Brain (organoid and tissue), 16 donors: ENCODE measurements at places on chromosomes 5 and 9.

GRCh38 chr5:132526290-132526973, 16.9 kb downstream of the IL5 start:
- DNase-seq = no peak

DNA sequence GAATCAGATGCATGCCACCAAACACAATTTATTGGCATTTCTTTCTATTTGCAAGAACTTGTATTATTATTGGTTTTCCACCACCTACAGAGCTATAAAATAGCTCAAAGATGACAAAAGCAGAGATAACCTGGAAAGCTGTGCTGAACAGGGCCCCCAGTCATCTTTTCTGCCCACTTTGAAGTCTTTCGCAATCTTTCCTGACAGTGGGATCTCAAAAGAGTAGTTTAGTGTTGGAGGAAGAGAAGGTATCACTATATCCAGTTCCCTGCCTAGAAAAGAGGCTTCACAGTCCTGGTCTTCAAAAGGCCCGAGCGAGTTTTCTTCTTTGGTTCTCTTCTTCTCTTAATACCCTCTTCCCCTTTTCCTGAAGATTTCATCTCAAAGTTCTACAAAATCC, 231.0 kb downstream of the RAB3C start:
- DNase-seq = no peak

- DNase-seq = no peak
These were observed 82.3 kb upstream of the EPB41L4B start for GRCh38 chr9:109403116-109403515.

- DNase-seq = peak; percentile 79
These were observed 97.8 kb upstream of the SLC44A1 start for GRCh38 chr9:105146677-105147076.

GRCh38 chr9:84697509-84698114, 28.1 kb downstream of the NTRK2 start:
- peak; percentile 62 for DNase-seq

DNA sequence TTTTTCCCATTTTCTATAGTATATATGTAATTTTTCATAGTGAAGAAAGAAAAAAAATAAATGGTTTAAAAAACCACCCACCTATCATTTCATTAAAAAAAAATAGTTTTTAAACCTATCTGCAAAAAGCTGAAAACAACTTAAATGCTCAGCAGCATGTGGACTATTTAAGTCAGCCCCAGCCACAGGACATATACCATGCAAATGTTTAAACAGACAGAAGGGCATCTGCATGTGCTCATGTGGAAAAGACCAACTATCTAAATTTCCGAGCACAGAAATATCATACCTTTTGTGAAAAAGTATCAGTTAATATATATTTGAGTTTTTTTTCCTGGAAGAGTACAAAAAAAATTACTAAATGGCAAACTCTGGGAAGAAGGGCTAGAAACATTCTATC, 143.4 kb downstream of the EPB41L4A start:
- DNase-seq = no peak

- no peak for DNase-seq
These were observed 95.3 kb upstream of the PITX1 start for GRCh38 chr5:135129307-135129706.

- no peak for DNase-seq
These were observed 600.2 kb upstream of the TLE4 start for GRCh38 chr9:78971540-78971939.

DNA sequence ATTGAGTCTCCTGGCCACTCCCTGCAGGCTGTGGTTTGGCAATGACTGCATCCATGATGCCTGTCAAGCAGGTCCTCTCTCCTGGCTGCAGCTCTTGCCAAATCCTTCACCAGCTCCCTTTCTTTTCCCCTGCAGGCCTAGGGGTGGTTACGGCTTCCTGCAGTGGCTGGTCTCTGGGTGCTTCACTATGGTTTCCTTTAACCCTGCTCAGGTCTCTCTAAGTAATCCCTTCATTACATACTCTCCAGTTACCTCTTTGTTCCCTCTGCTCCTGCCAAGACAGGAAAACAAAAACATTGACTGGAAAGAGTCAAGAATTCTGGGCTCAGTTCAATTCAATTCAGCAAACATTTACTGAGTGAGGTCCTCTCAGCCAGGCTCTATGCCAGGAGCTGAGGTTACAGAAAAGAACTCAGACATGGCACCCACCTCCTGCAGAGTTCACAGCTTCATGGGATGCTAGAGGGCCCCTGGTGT, 19.8 kb upstream of the PTPN3 start:
- no peak for DNase-seq

DNA sequence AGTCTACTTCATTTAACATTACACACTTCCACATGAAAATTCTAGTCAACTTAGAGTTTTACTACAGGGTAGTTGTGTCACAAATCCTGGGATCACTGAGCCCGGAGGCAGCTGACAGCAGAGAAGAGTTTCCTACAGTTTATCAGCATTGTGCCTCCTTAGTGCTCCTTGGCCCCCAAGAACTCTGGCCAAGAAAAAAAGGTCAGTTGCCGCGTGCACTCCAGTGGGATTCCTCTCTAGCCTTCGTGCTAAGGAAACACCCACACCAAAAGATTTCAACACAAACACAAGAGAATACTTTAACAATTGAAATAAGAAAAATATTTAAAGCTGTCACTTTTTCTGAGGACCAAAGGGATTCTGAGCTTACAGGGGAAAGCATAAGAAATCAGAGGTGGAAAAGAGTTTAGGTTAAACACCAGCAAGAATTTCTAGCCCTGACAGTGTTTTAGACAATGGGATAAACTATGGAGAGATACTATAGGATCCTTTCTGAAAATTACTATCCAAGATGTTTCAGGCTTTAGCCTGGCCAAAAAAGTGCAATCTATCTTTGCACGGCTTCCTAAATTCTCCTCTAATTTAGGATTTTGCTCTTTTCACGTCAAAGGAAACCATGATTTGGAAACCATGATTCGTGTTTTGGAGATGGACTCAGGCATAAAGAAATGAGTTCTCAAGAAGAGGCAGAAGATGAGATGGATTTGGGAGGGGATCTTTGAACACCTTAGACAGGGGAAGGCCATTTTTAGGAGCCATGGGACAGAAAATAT, 606.8 kb downstream of the RAB3C start:
- DNase-seq = no peak

GRCh38 chr9:90433398-90433941, 209.2 kb downstream of the DIRAS2 start:
- DNase-seq = peak; percentile 56

DNA sequence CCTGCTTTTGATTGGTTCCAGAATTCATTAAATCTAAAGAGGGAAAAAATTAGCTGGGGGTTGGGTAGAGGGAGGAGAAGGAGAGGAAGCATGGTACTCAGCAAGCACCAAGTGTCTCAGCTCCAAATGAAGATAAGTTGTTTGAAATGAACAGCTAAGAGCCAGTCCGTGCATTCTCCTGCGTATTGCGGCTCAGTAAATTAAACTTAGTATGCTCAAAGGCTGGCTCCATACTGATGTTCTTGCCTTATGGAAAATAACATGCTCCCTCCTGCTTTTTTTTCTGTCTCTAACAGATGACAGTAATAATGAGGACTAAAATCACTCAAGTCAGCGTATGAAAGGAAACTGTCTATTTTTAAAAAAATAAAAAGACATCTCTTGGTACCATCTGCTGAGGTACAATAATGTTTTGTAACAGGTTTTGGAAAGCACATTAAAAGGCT, 161.0 kb downstream of the SPATA31D1 start:
- peak; percentile 78 for DNase-seq

GRCh38 chr5:96880444-96881164, 4.3 kb downstream of the ERAP2 start:
- no peak for DNase-seq

- DNase-seq = no peak
These were observed 5.4 kb upstream of the SLC25A51 start for GRCh38 chr9:37909326-37909725.

DNA sequence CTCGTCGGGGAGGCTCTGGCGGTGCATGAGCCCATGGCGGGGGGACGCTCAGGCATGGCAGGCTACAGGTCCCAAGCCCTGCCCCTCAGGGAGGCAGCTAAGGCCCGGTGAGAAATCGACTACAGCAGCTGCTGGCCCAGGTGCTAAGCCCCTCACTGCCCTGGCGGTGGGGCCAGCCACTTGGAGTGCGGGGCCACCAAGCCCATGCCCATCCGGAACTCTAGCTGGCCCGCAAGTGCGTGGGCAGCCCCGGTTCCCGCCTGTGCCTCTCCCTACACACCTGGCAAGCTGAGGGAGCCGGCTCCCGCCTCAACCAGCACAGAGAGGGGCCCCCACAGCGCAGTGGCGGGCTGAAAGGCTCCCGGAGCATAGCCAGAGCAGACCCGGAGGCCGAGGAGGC, 1896.9 kb upstream of the CDH6 start:
- DNase-seq = no peak

GRCh38 chr9:12790001-12790400, 15.2 kb downstream of the LURAP1L start:
- DNase-seq = no peak

DNA sequence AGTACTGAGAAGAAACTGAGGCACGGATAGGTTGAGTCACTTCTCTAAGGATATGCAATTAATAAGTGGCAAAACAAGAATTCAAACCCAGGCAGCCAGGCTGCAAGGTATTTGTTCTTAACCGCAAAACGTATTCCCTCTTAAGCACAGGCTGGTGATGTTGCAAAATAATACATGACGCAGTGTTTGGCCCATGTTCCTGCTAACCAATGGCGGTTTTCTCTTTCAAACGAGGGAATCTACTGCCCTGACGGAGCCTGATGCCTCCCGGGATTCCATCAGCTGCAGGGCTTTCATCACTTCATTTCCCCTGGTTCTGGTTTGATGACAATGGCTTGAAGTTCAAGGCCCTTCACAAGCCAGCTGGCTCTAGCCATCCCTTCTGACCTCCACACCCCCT, 154.8 kb downstream of the SLIT3 start:
- DNase-seq = no peak

DNA sequence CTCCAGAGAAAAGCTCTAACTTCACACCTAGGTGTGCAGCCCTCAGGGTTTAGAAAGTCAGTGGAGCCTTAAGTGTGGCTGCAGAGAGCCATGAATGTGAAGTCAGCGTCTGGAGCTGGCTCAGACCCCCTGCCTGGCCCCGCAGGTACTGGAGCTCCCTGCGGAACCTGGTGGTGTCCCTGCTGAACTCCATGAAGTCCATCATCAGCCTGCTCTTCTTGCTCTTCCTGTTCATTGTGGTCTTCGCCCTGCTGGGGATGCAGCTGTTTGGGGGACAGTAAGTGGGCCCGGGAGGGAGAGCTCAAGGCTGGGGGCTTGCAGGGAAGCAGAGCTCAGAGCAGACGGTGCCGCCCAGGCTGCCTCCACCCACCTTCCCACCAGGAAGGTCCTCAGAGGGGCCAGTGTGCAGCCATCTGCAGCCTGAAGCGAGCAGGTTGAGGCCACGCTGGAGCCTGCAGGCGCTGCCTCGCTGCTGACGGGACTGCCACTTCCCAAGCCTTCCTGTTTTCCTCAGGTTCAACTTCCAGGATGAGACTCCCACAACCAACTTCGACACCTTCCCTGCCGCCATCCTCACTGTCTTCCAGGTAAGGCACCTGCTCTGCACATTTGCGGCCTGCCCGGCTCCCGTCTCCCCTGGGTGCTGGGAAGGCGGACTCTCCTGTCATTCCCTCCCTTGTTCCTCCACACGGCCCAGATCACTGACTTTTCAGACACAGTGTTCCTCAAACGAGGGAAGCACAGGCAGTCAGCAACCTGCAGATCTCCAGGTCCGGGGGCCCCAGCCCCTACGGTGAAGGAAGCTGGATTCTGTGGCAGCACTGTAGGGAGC, 108.9 kb downstream of the CACNA1B start:
- DNase-seq = no peak

- DNase-seq = no peak
These were observed 27.0 kb upstream of the SLC6A3 start for GRCh38 chr5:1471997-1472963.

- DNase-seq = no peak
These were observed 39.9 kb downstream of the GDNF start for GRCh38 chr5:37799865-37800421.

- DNase-seq = no peak
These were observed 69.4 kb downstream of the RIGI start for GRCh38 chr9:32456564-32456963.

DNA sequence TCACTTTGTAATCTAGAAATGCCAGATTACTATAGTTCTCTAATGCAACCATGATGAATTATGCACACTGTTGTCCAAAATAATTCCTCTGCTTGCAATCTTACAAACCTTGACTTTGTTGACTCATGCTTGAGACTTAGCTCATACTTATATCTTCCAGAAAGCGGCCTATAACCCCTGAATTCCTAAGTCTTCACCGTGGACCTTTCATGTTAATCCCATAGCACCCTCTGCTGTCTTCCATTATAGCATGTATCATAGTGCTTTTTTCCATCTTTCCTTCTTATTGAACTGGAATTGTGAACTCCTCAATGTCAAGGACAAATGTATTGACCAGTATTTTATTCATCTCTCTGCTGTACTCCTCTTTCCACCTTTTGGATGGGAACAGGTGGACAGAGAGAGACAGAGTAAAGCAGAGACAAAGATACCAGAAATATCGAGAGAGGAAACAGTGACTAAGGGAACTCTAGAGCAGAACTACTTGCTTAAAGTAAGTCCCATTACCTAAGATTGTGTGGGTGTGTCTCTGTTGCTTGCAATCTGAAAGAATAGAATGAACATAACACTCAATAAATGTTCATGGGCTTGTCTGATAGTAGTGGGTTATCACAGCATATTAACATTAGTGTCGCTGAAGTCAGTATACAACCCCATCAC, 110.0 kb downstream of the LURAP1L start:
- peak; percentile 2 for DNase-seq

GRCh38 chr5:131068893-131069643, 96.0 kb downstream of the HINT1 start:
- peak; percentile 13 for DNase-seq

DNA sequence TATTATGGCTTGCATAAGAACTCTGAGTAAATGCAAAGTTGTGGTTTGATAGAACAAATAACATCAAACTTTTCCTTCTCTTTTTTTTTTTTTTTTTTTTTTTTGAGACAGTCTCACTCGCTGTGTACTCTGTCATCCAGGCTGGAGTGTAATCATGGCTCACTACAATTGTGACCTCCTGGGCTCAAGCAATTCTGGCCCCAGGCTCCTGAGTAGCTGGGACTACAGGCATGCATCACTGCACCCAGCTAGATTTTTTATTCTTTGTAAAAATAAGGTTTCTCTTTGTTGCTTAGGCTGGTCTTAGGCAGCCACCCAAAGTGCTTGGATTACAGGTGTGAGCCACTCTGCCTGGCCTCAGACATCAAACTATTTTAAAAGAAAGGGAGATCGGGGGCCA, 19.0 kb upstream of the PTGER4 start:
- DNase-seq = no peak

- DNase-seq = no peak
These were observed 23.2 kb downstream of the PRUNE2 start for GRCh38 chr9:76882686-76883085.
